ENCODE measurements at places on chromosomes 3 and 15.

DNA sequence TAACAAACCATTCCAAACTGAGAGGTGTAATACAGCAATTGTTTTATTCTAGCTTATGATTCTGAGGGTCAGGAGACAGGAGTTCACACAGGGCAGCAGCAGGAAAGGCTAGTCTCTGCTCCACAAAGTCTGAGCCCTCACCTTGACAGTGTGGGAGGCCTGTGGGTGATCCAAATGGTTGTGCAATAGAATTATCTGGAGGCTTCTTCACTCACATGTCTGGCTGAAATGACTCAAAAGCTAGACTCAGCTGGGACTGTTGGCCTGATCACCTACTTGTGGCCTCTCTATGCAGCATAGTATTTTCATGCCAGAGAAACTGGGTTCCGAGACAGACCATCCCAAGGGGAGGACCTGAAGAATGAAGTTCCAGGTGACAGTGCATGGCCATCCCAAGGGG, 233.9 kb upstream of the UBE2E2 start:
- no peak for DNase-seq

DNA sequence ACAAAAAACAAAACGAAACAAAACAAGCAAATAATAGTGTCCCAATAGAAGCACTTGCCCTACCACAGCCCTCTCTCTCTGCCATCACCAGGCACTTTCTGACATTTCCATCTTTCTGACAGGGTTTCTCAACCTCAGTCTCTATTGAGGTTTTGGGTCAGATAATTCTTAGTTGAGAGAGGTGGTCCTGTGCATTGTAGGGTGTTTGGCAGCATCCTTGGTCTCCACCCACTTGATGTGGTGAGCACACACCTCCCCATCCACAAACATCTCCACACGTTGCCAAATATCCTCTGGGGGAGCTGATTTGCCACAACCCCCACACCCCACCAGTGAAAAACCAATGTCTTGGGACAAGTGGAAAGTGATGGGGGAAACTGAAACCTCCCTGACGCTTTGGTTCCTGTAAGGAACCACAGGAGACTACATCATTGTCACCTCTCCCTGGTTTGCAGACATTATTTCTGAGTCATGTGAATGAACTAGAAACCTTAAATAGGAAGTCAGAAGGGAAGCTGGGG, 733.7 kb upstream of the CFAP20DC start:
- DNase-seq: no peak

DNA sequence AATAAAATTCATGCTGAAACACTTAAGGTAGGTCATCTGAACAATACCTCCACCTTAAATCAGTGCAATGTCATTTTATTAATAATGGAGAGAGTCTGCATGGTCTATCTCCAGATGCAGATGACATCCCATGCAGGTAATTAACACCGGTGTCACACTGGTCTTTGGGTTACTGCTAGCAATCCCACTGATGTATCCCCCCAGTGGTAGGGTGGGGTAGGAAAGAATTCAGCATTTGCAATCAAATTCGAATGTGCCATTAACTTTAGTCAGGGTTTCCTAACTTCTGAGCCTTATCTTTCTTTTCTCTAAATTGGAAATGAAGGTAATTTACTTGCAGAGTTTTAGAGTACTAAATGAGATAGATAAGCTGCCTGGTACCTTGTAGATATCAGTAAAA, 44.4 kb downstream of the KIF15 start:
- no peak for DNase-seq

GRCh38 chr3:30692498-30693130, 86.2 kb downstream of the TGFBR2 start:
- DNase-seq: no peak

GRCh38 chr3:123071581-123071980, 4.8 kb downstream of the PDIA5 start:
- no peak for DNase-seq

GRCh38 chr3:2578560-2578959, 479.9 kb downstream of the CNTN4 start:
- DNase-seq: no peak

DNA sequence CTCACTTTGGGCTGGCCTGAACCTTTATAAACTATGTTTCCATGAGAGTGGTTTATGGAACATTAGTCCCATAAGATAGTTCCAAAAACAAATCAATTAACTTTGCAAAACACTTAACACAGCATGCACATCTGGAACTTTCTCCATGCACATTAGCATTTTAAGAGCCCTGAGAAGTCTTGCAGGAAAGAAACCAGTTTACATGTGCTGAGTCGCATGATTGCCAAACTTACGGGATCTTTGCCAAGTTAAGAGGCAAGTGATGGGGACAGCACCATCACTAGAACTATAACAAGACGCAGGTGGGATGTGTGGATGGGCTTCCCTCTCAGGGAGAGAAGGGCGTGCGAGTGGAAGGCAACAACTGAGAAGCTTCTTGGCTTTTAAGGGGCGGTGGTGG, 20.7 kb downstream of the ADAMTS9 start:
- no peak for DNase-seq

GRCh38 chr3:170355738-170356595, 1.5 kb upstream of the SKIL start:
- no peak for DNase-seq

DNA sequence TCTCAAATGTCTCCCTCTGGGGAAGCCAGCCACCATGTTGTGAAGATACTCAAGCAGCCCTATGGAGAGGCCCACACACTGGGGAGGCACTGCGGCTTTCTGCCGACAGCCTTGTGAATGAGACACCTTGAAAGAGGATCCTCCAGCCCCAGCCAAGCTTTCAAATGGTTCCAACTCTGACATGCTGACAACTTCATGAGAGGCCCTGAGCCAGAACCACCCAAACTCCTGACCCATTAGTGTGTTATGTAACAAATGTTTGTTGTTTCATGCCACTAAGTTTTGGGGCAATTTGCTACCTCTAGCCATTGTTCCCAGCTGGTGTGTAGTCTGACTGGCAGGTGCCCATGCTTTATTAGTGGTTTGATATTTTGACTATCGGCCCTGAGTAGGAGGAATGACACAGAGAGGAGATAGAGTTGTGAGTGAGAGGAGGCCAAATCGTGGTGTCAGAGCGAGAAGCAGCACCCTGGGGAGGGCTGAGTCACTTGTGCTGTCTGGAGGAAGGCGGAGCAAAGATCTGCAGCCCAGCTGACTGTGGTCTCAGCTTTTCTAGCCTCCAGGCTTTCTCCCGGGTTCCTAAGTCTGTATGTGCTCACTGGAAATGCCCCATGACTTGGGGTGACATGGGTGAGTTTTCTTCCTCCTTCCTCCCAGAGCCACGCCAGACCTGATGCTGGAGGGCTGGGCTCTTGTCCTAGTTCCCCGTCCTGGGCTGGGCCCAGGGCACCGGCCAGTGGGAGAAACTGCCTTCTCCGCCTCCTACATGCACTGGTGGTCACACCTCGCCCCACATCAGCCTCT, 56.7 kb upstream of the BLM start:
- no peak for DNase-seq

DNA sequence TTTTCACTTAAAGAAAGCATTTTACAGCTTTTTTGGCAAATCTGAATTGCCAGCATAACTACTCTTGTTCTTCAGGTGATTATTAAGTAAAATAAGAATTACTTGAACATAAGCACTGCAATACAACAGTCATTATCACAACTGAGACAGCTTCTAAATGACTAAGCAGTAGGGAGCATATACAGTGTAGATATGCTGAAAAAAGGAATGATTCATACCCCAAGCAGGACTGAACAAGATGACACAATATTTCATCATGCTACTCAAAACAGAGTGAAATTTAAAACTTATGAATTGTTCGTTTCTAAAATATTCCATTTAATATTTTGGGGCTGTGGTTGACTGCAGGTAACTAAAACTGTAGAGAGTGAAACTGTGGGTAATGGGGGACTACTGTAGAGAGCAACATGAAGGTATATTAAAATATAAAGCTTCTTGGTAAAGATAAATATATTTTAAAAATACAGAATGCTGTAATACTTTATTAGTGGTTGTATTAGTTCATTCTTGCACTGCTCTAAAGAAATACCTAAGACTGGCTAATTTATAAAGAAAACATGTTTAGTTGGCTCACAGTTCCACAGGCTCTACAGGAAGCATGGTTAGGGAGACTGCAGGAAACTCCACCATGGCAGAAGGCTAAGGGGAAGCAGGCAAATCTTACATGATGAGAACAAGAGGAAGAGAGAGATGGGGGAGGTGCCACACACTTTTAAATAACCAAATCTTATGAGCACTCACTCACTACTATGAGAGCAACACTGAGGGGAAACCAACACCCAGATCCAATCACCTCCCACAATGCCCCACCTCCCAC, 84.8 kb downstream of the DCLK3 start:
- DNase-seq: no peak

GRCh38 chr3:23807424-23808015, 1.8 kb downstream of the UBE2E1 start:
- DNase-seq: no peak

GRCh38 chr15:44573386-44573785, 36.4 kb downstream of the EIF3J start:
- no peak for DNase-seq

DNA sequence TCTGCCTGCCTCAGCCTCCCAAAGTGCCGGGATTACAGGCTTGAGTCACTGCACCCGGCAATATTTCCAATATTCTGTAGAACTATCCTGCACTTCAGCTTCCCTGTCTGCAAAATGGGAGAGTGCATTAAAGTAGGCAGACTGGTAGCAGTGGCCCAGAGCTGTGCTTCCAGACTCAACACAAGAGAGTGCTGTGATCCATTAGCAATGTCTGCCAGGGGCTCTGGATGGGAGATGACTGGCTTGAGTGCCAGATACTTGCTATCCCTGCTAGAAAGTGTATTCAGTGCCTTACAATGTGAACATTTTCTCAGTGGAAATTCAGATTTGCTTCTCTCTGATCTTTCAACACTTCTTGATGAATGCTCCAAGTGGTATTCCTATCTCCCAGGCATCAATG, 65.4 kb upstream of the CTSH start:
- DNase-seq: no peak

DNA sequence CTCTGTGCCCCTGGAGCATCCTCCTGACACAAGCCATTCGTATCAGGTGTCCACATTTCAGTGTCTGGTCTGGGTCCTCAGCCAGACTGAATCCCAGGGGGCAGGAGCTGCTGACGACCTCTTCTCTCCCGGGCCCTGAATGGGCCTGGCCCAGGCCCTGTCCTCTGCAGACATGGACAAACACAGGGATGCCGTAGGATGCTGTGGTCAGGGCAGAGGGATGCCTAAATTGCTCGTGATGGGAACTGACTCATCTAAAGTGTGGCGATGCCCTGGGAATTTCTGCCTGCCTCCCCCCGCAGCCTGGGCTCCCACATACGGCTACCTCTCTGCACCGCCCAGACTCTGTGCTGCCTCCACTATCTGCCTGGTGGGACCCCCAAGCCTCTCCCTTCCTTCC, 58.5 kb upstream of the CTSH start:
- no peak for DNase-seq

DNA sequence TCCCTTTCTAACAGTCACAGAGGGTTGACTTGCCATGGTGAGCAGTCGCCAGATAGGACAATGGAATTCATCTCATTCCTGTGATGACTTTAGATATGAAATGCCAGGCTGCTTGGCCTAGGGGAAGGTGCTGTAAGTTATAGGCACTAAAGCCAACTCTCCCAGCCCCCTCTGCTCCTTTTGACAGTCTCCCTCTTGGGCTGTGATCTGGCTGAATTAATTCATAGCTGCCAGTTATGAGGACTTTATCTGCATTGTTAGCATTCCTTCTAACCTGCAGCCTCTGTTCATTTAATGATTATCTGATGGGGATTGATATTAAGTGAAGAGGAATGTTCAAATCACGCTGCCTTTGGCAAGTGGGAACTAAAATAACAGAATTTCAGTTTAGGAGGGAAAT, 427.1 kb upstream of the RASGRP1 start:
- DNase-seq: no peak

DNA sequence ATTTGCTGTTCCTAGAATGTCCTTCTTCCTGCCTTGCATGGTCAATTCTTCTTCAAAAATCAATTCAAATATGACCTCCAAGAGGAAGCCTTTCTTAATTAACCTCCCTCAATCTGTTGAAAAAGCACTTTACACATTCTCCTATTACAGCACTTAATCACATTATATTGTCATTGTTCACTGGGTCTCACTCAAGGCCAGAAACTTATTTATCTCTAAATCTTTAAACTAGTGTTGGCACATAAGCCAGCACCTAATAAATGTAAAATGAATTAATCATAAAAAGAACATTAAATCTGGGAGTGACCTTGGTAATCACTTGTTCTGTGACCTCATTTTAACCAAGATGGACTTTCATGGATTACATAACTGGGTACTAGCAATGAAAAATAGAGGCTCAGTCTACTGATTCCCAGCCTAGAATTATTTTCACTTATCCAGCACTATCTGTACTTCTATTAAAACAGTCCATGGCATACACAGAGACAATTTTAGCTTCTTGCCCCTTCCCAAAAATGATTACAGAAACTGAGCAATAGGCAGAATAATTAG, 22.1 kb downstream of the MSL2 start:
- DNase-seq: no peak

DNA sequence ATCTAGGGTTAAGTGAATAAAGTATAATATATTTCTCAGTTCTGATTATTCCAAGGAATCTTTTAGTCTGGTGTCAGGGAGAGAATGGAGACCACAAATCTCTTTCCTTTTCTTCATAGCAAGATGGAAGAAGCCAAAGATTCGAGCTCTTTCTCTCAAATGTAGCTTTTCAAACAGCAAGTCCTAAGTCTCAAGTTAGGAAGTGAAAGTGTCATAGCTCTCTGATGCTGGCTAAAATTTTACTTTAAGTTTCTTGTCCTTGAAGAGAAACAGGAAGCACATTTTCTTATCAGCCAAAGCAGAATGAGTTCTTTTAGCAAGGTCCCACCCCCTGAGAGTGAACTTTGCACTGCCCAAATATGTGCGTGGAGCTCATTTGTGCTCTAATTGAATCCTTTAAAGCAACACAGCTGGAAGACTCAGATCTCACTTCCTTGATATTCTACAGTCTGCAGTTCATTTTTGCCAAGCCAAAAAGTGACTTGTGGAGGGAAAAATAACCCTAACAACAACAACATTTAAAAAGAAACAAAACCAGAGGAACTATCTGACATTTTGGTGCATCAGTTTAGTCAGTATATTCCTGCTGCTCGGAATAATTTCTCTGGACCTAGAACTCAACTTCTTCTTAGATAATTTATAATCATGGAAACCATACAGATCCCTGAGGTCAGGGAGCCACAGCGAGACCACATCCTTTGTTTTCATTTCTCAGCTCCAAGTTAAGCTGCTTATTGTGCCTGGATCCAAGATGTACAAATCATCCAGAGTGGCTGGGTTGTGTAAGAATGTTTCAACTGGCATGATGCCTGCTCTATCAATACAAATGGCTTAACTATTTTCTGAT, 238.7 kb upstream of the P2RY1 start:
- no peak for DNase-seq
